Endothelial cell of umbilical vein (primary cell): ENCODE measurements at places on chromosomes 12 and 14. TPM values are rescaled to one million over a fixed set of nuclear protein-coding genes. Genes with fewer than 3 reads are reported as not detected.

The CCDC184 gene
- 0.27 and 0.39 TPM in 2 replicates for polyA plus RNA-seq

DNA sequence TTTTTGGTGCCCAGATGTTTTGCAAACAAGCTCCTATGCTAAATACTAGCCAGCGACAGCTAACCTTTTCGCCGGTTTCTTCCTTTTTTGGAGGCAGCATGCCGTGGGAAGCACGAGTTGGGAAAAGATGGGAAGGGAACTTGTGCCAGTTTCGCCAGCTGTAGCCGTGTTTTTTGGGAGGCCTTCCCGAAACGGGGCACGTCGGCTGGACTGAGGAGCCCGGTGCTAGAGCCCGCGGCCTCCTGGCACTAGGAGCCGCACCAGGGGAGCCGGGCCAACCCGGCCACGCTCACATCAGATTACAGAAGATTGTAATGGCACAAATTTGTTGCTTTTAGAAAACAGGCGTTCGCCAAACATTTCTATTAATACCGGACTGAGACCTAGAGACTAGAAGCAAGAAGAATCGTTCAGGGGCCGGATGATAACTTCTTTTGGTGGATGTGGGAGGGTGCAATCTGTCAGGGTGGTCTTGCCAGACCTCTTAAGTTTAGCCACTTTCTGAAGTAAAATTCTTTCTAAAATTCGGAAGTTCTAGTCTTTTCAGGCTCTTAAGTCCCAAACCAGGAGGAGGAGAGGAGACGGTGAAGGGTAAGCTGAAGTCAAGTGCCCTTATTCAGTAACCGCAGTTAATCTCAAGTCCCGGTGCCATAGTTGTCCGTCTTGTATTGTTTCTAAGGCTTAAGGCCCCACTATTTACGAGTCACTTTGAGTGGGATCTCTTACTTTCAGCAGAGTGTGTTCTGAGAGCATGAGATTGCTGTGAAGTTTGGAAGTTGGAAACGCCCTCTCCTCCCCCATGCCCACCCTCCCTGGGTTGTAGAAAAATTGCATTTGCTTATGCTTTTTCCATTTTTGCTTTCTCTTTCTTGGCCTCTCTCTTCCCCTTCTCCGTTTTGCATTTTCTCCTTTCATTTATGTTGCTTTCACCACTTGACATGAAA is 1.3 kb downstream of the RASSF3 start:
- DNase-seq: peak; percentile 55

GRCh38 chr14:95356245-95356869 is 36.6 kb upstream of the CLMN start:
- no peak for DNase-seq

- DNase-seq: peak; percentile 13
Observed at GRCh38 chr14:53613404-53614253, 343.0 kb downstream of the BMP4 start.

DNA sequence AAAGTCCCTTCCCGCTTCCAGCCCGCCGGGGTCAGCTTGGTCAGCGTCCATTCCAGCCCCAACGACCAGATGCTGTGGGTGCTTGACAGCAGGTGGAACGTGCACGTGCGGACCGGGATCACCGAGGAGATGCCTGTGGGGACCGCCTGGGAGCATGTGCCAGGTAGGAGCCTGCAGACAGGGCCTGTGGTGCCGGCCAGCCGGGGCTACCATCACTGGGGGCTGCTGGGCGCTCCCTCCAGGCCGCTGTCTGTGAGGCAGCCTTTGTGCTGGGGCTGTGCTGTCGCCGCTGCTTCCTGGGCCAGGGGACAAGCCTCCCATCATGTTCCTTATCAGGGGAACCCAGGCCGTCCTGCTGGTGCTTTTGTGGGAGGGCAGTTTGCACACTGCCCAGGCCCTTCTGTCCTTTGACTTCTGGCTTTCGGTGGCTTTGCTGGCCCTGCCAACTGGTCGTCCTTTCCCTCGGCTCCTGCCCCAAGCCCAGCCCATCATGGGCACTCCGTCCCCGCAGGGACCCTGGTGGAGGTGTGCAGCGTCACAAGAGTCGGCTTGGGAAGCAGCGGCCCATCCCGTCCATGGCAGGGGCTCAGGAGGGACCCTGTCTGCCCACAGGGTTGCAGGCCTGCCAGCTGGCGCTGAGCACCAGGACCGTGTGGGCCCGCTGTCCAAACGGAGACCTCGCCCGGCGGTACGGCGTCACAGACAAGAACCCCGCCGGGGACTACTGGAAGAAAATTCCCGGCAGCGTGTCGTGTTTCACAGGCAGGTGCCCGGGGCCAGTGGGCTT is 12.4 kb downstream of the ANKRD9 start:
- DNase-seq: no peak

GRCh38 chr12:65585648-65586602 is 238.4 kb upstream of the HMGA2 start:
- DNase-seq: no peak

The FAM222A gene
- polyA plus RNA-seq: 0.62 and 0.76 TPM in 2 replicates

DNA sequence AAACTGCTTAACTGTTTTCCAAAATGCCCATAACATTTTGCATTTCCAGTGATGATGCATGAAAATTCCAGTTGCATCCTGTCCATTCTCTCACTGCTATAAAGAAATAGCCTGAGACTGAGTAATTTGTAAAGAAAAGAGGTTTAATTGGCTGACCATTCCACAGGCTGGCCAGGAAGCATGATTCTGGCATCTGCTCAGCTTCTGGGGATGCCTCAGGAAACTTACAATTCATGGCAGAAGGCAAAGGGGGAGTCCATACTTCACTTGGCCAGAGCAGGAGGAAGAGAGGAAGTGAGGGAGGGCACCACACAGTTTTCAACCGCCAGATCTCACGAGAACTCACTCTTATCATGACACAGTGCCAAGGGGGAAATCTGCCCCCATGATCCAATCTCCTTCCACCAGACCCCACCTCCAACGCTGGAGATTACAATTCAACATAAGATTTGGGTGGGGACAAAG is 18.2 kb upstream of the CLEC2D start:
- no peak for DNase-seq

DNA sequence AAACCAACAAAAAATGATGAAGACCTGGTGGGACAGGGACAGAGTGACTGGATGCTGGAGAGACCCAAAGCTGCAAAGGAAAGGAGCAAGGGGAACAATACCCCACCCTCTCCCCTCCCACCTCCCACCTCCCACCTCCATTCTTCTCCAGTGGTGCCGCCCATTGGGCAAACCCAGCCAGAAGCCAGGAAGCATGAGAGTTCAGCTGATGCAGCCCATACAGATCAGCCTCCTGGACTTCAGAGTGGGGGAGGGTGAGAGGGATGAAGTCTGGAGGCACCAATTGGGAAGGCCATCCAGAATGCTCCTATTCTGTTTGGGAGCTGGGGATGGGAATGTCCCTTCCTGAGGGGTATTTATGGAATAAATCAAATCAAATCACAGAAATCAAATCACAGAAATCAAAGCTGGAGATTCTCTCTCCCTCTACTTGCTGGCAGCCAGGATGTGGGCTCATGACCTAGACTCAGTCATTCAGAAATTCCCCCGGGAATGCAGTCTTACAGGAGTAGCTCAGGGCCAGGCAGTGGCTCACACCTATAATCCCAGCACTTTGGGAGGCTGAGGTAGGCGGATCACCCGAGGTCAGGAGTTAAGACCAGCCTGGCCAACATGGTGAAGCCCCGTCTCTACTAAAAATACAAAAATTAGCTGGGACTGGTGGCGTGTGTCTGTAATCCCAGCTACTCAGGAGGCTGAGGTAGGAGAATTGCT is 31.1 kb downstream of the IRF2BPL start:
- no peak for DNase-seq

DNA sequence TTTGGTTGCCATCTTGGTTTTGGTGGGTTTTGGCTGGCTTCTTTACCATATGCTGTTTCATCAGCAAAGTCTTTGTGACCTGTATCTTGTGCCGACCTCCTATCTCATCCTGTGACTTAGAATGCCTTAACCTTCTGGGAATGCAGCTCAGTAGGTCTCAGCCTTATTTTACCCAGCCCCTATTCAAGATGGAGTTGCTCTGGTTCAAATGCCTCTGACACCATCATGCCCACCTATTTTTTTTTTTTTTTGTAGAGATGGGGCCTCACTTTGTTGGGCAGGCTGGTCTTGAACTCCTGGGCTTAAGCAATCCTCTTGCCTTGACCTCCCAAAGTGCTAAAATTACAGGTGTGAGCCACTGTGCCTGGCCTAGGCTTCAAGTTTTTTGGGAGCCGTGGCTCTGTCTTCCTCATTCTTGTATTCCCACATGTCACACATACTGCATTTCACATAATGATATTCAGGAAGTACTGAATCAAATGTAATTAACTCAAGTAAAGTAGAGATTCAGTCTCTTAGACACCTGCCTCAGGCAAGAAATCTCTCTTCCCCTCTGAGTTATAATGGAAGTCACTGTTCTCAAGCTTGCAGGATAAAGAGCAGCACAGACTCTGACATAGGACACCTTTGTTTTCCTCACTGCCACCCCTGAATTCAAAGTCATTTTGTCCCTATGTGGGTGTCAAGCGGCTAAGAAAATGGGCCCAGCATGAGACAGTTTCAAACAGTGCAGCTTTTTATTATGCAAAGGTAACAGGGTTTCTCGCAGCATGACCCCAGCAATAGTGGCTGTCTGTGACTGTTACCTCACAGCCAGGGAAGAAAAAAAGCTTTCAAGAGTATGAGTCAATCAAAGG is 159.0 kb downstream of the PTPN11 start:
- no peak for DNase-seq

DNA sequence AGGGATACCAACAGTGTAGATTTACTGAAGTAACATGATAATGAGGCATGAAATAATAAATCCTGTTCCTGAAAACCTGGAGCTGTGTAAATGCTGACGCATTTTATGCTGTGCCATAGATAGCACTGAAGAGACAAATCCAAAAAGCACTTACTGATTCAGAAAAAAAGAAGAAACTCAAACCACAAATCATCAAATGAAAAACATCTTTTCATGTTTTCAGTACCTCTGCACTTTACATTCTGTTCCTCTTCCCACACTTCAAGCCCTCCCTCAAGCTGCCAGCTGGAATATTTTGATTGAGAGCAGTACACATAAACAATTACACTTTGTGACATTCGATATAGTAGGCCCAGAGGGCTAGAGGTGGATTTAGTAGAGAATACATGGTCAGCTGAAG is 362.3 kb downstream of the NAV3 start:
- no peak for DNase-seq

DNA sequence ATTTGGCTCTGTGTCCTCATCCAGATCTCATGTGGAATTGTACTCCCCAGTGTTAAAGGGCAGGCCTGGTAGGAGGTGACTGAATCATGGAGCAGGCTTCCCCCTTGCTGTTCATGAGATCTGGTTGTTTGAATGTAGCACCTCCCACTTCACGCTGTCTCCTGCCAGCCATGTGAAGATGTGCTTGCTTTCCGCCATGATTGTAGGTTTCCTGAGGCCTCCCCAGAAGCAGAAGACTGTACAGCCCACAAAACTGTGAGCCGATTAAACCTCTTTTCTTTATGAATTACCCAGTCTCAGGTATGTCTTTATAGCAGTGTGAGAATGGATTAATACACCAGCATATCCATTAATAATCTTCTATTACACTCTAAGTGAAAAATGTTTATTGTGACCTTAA is 70.2 kb downstream of the BAZ1A start:
- DNase-seq: no peak

- DNase-seq: no peak
Observed at GRCh38 chr14:49310298-49310697, 275.9 kb downstream of the RPS29 start.

The LUM gene
- 0.05 and 0.29 TPM in 2 replicates for polyA plus RNA-seq

GRCh38 chr12:123478762-123479161 is 20.8 kb downstream of the SNRNP35 start:
- DNase-seq: peak; percentile 94

The KRT2 gene
- polyA plus RNA-seq: not detected in 2 replicates

- no peak for DNase-seq
Observed at GRCh38 chr12:72203764-72204335, 68.3 kb upstream of the TRHDE start.

DNA sequence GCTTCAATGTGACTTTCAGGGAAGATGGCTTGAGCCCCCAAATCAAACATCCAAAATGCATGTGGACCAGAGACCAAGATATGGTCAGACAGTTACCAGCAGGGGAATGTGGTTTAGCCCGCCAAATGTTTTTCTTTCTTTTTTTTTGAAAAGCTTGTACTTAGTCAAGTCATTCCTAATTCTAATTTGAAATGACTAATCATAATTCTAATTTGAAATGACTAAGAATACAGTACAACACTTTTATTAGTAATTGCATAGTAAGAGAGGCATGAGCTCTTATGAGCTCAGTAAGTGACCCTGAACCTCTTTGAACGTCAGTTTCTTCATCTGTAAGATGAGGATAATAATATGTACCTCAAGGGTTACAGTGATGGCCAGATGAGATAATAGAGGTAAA is 72.4 kb downstream of the HECTD4 start:
- no peak for DNase-seq

The MMP19 gene
- polyA plus RNA-seq: 1.6 and 2.0 TPM in 2 replicates

DNA sequence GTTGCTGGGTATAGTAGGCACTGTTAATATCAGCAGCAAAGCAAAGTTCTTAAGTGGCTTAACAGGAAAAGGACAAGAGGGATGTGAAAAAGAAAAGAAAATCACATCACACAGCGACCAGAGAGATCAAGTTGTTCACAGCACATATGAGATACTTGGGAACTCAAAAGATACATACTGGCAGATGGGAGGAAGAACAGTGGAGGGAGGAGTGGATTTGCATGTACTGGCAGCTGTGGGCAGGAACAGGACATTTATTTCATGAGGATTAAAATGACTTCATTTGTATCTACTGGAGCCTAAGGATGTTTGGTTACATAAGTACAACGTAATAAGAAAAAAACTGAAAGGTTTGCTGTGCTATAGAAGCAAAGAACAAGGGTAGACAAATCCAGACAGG is 136.5 kb upstream of the IFNG-AS1 start:
- DNase-seq: no peak

DNA sequence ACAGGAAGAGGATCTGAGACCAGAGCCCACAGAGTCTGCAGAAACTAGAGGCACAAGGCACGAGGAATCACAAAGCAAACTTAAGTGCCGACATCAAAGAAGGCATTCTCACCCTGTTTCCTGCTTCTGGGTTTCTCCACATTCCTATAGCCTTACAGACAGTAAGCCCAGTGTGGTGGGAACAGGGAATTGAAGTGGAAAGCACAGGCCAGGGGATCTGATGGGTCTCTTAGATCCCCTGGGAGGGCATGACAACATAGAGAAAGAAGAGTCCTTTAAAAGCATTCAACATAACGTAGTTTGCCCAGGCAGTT is 75.6 kb upstream of the FRMD6 start:
- no peak for DNase-seq

DNA sequence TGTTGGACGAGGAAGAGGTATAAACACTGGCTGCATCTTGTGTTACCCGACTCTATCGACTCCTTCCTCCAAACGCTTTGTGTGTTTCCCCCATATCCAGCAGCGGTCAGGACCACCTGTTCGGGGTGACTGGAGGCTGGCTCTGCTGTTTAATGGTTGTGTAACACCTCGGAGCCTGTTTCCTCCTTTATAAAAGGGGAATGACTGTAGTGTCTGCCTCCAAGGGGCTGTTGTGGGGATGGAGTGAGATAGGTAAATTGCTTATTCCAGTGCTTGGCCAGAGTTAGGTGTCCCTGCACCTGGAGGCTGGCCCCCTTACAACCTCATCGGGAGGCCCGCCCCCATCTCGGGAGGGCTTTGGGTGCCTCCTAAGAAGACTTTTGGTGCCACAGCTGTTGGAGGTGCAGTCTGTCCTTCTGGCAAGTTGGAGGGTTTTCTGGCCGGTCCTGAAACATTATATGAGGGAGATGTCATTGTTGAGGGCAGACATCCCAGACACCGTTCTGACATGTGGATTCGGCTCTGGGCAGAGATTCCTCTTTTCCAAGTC is 1.1 kb downstream of the MLXIP start:
- DNase-seq: peak; percentile 36

The C14orf132 gene
- 3.2 and 4.3 TPM in 2 replicates for polyA plus RNA-seq

The ALKBH1 gene
- polyA plus RNA-seq: 10.1 and 10.2 TPM in 2 replicates
